ENCODE measurements at places on chromosomes 3 and 15.

DNA sequence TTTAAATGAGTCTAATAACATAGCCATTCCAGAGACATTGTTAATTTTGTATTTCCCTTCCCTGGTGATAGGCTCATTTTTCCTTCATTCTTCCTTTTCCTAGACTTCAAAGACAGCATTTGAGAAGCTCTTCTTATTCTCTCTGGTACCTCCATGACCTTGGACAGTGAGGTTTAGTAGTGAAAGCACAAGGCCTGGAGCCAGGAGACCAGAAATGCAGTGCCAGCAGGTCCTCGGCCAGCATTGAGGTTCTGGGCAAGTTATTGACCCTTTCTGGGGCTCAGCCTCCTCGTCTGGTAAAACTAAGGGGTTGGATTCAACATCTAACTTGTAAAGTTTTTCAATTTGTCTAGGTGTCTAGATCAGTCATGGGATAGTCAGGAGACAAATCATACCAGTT is 146.9 kb downstream of the SV2B start:
- no peak for DNase-seq

DNA sequence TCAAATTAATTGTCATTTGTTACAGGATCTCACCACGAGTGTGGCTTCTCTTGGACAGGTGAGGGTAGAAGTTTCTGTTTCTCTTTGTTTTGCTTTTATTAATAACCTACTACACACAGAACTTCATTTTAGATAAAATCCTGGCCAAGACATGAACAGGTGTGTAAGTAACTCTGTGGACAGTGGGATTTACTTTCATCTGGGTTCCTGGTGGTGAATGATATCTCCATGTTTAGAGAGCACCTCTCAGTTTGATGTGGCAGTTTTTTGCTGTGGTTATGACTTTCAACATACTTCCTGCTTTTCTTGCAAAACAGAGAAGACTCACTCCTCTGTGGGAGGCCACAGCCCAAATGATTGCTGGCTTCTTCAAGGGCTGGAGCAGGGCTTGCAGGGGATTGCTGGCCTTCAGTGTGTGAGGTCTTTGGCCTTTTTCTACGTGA is 71.1 kb upstream of the XCR1 start:
- no peak for DNase-seq

- DNase-seq, result no peak
These were observed 119.9 kb upstream of the TJP1 start for GRCh38 chr15:29942143-29942542.

DNA sequence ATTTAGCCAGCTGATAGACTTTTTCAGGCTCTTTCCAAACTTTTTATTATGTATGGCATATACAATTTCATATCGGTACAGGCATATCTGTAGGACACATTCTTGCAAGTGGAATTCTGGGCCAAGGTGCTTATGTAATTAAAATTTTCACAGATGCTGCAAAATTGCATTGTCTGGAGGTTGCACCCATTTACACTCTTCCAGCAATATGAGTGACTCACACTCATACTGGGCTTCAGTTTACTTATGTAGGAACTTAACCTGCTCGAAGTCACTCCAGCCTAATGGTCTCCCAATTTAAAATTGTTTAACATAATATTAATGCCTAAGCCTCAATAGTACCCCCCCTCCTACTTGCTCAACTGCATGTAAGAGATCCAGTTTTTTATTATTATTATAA is 11.2 kb upstream of the SEC62 start:
- DNase-seq, result no peak

GRCh38 chr3:74676-75243 is 121.8 kb upstream of the CHL1 start:
- DNase-seq, result no peak

- DNase-seq, result no peak
These were observed 899.8 kb downstream of the MCTP2 start for GRCh38 chr15:95131131-95131556.

GRCh38 chr3:128999102-128999501 is 2.0 kb upstream of the EFCC1 start:
- no peak for DNase-seq

DNA sequence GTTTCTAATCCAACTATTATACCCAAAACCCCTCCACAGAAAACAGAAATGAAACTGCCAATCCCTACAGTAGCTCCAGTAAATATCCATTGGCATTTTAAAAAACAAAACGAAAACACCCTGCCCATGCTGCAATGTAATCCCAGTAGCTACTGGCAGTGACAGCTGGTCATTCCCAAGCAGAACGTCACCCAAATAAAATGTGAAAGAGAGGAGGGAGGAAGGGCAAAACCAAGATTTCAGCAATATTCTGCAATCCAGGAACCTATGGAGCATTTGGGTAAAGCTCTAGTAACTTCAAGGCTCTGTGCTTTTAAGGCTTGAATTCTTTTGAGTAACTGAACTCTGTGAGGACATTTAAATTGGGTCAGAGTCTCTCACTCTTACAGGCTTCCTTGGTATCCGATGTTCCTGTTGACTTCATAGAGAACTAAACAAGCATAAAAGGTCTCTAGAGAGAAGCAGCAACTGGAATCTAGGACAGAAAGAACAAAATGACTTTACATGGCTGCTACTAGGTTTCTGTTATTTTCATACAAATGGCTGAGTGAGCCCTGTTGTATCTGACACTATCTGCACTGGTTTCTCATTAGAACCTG is 136.2 kb downstream of the TNIK start:
- DNase-seq, result no peak

- DNase-seq, result no peak
These were observed 173.5 kb downstream of the VGLL4 start for GRCh38 chr3:11470031-11470853.

GRCh38 chr3:51704511-51704950 is 2.3 kb upstream of the GRM2 start:
- DNase-seq, result no peak

DNA sequence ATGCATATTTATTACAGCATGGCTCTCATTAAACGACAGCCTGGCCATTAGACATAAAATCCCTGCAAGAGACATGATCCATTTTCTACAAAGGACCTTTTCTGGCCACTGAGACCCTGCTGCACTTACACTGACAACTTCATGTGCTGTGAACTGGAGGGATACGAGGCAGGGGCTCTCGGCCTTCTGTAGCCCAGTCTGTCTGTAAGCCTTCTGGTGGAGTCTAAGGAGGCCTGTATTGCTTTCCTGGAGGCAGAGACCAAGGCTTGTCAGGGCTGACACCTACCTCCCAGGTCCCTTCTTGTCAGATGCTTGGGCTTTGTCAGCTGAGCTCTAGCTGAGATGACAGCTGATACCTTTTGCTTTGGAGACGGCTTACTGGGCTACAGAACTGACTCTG is 776.9 kb upstream of the ARPP21 start:
- DNase-seq, result no peak

GRCh38 chr3:11306817-11307589 is 34.8 kb downstream of the ATG7 start:
- DNase-seq, result no peak

DNA sequence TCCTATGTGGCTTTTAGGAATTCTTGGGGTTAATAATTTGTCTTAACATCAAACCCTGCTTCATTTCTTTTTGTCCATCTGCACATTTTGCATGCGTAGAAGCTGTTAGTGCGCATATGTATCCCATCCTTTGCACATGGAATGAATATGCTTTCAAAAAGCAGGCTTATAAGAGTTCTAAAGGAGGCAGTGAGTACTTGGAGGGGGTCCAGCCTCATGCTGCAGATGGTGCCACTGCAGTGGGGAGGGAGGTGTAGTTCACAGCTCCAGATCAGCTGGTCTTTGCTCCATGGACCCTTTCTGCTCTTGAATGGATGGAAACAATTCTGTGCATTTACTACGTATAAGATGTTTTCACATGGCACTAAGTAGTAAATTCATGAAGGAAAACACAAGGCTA is 20.7 kb upstream of the SSR3 start:
- no peak for DNase-seq

- DNase-seq, result no peak
These were observed 210.2 kb downstream of the THSD4 start for GRCh38 chr15:71325481-71325880.

- no peak for DNase-seq
These were observed 23.0 kb downstream of the RBM5 start for GRCh38 chr3:50111757-50112156.

DNA sequence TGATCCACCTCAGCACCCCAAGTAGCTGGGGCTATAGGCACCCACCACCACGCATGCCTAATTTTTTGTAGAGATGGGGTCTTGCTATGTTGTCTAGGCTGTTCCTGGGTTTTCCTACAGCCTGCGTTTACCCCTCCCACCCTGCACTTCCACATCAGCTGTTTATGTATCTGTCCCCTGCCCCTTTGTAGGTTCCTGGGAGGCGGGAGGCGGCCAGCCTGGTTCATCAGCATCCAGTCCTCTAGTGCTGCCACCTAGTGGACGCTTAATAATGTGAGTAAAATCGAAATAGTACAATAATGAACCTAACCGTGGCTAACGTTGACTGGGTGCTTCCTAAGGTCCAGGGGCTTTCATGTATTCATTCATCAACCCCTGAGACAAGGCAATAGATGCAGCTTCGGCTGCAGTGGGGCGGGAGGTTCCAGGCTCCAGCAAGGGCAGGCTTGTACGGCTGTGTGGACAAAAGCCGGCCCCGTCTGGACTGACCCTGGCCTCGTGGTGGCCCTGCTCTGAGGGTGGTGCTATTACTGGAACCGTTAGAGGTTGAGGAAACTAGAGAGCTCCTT is 1.2 kb upstream of the LCTL start:
- DNase-seq, result peak; percentile 38

DNA sequence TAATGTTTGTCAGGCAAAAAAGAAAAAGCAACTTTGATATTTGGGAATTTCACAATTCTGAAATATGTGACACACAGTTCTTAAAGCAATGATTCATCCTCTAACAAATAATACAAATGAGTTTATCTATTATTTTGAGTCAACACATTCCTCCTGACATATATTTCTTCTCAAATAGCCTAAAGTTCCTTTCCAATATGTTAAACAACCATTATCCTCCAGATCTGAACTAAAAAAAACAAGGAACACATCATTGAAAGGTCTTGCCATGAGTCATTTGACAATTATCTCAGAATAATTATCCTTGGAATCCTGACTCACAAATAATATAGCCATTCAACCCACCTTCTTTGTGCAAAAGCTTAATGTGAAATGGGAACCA is 208.7 kb upstream of the CDIN1 start:
- DNase-seq, result no peak

DNA sequence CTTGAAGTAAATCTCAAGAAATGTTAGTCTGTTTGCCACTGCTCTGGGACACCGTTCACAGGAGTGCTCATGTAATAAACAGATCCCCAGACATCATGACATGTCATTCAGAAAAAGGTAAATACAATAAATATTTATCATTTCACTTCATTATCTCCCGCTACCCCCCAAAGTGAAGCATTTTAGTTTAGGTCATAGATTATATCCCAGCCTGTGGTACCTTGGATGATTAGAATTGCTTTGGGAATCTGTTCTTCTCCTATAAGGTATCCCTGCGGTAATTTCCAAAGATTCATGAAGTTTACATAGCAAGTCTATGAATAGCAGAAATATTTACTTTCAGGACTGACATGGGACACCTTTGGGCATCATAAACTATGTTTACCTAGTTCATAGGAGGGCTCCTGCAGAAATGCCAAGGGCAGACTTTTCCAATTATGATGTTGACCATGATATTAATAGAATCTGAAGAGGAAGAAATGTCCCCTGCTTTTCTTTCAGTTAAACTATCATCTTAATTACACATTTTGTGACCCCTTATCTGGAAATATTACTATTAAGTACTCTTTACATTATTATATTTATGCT is 268.0 kb downstream of the NAALADL2 start:
- DNase-seq, result no peak

Measured in Panc1 (cell line).